CD4-positive, alpha-beta T cell treated with Interferon gamma for 1 hour (primary cell): ENCODE measurements at places on chromosomes 5 and 9.

DNA sequence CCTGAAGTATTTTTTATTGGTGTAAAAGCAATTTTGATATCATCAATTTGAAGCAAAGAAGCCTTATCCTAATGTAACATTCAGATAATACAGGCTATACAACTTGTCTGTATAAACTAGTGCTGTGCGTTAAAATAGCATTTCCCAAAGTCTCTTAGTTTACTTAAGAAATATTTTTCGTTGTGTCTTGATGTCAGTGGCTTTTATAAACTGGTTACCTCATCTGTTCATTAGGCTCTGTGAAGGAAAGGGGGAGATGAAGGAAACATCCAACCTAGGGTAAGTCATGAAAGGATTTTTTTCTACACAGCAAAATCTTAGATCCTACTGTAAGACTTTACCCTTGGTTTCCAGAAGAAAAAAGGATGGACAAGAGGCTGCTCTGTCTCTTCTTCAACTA is 272.9 kb downstream of the PJA2 start:
- DNase-seq, result no peak

DNA sequence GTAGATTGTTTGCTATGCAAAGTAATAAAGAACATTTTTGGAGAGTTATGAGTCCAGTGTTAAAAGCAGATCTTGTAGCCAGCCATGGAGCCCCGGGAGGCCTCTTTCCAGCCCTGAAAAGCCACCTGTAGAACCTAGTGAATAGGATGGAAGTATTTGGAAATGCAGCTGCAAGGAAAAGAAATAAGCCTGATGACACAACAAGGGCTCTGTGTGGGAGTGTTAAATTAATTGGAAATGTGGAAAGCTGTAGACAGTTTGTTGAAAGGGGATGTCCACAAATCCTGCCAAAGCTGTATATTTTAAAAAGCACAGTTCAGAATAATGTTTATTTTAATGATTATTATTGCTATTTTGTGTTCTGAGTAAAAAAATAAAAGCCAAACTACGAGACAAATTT is 152.5 kb upstream of the GHR start:
- no peak for DNase-seq

DNA sequence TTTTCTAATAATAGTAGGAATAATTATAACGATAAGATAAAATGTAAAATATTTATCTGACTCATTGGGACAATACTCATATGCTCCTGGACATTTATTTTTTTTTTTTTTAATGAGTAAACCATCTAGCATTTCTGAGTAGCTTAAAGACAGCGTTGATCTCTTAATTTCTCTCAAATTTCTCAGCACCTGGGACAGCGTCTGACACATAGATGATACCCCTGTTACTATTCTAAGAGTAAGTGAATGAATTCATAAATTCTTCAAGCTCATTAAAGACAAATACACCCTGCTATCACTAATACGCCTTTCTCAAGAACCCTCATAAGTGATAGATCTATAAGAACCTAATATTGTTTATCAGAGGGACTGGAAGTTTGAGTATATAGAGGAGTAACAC is 12.0 kb upstream of the HTR4 start:
- DNase-seq, result no peak

- DNase-seq, result no peak
Observed at GRCh38 chr5:22910523-22910922, 57.4 kb upstream of the CDH12 start.
